ENCODE measurements at places on chromosomes 12 and 14.

GRCh38 chr12:122072031-122072970 is 6.3 kb upstream of the MLXIP start:
- DNase-seq: no peak

DNA sequence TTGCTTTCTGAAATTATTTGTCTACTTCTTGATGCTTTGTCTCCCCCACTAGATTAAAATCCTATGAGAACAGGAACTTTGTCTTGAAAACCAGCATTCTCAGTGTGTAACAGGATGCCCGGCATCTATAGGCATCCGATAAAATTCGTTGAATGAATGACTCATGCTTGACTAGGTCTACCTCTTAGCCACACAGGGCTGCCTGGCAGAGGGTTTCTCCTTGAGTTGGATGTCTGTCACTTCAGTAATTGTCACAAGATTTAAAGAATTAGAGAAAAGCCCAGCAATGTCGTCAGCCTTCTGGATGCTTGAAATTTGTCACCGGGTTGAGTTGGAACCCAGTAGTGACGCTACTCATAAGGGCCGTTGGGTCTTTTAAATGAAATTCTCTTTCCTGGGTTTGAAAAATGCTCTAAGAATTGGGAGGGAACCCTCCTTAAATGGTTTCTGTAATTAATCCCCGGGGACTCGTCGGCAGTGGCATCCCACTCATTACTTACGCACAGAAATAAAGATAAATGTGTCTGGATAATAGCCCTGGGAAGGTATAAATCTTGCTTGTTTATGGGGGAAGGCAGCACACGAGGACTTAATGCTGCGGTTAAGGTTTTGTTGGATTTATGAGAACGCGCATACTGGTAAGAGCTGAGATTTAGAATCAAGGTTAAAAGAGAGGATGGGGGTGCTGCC is 194.1 kb downstream of the AACS start:
- DNase-seq: no peak

DNA sequence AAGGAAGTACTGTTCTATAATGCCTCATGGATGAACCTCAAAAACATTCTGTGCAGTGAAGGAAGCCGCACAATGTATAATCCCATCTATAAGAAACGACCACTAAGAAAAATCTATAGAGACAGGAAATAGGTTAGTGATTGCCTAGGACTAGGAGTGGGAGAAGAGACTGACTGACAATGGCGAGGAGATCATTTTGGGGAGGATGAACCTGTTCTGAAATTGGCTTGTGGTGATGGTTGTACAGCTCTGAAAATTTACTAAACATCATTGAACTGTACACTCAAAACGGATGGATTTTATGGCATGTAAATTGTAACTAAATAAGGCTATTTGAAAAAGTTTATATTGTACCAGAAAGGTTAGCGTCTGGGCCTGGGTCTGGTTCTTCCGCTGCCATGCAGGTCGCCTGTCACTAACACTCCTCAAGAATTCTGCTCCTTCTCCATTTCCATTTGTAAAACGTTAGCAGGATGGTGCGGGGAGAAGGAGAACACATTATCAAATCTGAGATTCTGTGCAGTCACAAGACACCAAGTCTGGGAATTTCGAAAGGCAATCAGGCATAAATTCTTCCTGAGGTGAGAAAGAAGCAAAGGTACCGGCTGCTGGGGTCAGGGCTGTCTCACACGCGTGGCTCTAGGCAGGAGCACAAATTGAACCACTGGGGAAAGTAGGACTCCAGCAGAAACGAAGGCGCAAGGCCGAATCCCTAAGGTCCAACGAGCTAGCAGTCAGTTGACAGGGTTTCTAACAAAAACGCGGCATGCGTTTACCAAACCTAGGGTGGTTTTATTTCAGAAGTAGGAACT is 845 bp upstream of the COCH start:
- no peak for DNase-seq

GRCh38 chr12:67855103-67855502 is 134.1 kb upstream of the IFNG-AS1 start:
- no peak for DNase-seq

GRCh38 chr12:19885093-19885812 is 446.0 kb downstream of the AEBP2 start:
- no peak for DNase-seq

DNA sequence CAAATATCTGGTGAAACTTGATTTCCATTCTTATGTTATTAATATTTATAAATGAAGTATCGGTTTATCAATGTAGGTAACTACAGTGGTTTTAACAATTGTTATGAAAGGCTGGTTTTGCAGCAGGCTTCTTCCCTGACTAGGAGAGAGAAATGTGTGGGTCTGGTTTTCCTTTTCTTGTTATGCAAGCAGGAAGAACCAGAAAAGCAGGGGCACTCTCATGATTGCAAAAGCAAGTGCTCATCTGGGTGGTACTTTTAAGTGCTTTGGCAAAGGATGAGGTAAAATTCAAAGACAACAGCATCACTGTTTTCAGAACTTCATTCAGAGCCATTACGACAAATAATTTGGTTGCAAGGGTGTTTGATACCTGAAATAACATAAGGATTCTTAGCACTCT is 105.6 kb downstream of the PTPRO start:
- DNase-seq: no peak

DNA sequence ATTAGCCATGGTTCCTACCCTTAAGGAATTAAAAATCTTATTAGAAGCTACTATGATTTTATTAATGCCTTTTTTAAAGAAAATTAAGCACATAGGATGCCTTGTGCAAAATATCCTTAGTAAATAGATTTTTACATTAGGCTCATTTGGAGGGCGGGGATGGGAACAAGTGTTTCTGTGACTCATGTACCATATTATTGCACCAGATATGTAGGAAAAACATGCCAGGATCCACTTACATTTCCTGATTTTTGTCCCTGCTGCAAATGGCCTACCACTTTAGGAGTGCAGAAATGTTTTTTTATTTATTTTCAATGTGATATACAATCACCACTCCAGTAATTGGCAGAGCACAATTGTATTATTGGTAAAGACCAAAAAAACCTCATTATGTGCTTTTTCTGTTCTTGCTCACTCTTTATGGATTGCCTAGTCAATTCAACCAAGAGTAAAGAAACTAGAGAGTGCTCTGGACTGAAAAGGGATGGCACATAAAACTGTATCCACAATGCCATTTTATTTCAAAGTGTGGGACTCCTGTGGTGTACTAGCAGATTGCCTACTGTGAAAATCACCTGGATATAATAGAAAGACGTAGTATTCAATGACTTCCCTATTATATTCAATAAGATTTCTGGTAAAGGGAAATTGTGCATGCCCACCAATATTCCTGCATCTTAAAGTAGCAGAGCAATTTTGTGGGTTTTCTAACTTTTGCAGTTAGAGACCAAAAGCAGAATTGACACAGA is 86.9 kb downstream of the ANO6 start:
- DNase-seq: no peak

- no peak for DNase-seq
Observed at GRCh38 chr12:119594772-119595445, 1.3 kb downstream of the TMEM233 start.

DNA sequence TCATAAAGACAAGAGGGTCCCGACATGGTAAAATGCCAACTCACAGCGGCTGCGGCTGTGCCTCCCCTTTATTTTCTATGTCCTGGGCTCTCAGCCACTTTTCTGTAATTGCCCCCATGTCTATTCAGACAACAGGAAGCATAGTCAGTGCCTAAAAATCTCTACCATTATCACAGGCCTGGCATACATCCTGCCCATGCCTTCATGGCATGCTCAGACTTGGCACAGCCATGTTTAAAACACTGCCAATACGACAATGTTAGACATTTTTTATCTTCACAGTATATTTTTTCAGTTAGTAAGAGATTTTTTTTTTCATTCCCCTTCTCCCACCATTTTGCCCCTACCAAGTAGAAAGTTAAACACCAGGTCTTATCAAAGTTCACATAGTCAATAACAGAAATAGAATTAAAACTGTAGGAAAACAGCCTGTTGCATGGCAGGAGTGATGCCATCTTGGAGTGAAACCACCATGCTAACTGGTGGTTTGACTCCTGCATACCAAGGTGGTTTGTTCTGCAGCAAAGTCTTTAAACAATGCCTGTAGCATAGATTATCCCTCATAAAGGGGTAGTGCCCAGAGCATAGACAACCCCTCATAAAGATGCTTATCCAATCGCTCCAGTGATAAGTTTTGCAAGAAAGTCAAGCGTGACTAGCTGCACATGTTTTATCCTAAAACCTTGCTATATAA is 18.9 kb upstream of the CERS5 start:
- no peak for DNase-seq

DNA sequence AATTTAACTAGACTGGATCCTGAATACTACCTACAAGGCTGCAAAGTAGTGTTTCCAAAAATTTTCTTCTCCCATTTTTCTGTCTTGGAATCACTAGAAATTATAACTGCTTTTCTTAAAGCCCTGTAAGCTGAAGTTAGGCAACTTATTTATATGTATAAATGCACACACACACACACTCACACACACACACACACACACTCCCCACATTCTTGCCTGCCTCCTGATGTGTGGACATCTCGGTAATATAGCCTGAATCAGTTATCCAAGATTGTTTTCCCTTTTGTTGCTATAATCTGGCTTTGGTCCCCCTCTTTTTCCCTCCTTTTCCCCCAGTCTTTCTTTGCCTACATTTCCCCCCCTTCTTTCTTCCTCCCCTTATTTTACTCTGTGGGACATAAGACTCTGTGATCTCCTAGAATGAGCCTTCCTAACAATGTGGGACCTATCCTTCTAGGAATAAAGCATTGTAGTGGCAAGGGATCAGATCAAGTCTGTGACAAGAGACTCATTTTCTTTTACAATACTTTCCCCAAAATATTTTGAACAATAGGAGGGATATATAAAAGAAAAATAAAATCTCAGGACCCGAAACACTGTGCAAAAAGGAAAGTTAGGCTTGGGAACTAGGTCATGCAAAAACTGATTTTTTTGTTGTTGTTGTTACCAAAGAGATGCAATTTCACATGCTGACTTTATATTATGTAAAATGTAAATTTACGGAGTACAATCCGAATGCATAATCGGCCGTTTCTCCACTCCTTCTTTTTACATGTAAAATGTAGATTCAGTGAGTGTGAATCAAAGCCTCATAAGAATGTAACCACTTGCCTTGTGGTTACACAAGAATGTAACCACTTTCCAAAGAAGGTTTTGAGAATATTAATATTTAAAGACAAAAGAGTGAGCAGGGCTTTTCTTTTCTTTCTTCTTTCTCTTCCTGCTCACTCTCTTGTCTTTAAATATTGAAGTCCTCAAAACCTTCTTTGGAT is 26.3 kb upstream of the CD69 start:
- DNase-seq: no peak

DNA sequence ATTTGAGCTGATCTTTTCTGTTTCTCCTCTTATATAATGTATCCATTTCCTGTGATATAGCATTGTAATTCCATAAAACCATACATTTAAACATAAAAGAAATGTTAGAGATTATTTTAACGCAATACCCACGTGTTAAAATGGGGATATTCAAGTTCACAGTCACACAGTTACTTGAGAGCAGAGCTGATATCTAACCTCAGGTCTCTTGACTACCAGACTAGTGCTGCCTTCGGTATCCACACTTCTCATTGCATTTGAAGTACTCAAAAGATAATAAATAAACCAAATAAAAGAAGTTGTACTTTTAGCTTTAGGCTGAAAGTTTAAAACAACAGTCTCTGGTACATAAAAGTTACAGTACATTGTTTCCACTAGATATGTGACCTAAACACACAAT is 2.9 kb downstream of the CLECL1 start:
- no peak for DNase-seq

DNA sequence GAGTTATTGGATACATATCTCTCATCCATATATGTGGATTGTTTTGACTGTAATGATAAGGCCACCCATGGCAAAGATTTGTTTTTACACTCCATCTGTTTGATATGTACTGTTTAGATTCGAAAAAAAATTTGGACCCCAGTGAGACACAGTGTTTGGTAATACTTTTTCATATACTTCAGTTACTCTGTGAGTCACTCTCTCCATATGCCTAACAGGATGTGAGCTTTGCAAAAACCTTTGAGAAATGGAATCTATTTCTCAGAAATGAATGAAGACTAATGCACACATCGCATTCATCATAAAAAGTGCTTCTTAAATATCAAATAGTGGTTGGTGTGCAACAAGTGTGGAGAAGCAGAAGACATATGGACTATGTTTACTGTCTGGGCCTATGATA is 781.5 kb downstream of the SLC6A15 start:
- no peak for DNase-seq

GRCh38 chr14:79742142-79742541 is 469.2 kb downstream of the DIO2 start:
- no peak for DNase-seq

DNA sequence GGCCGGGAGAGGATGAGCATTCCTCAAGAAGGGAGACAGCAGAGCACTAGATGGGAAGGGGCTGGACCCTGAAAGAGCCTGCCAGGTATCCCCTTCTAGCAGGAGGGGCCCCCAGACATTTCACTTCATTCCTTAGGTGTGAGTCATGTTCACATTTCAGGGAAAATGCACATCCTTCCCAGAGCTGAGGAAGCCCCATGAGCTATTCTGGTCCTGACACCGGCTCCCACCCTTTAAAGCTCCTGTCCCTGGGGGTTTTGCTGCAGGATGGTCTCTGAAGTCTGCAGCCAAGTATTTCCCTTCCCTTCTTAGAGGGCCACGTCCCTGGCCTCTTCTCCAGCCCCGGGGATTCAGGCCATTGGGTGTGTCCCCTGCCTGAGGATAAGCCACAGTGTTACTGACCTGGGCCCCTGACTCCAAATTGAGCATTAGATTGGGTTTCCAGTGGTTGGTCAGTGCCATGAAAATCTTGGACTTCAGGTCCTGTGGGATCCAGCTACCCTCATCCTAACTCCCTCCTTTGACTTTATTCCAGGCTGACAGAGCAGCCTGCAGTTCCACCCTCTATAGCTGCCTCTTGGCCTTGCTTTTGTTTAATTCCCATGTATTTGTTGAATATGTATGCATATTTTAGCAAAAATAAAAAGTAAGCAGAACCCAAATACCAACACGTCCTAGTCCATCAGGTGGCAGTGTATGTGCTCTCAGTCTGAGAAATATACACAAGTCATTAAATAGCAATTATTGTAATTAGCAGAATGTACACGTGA is 267.1 kb downstream of the CACNA1C start:
- DNase-seq: no peak

DNA sequence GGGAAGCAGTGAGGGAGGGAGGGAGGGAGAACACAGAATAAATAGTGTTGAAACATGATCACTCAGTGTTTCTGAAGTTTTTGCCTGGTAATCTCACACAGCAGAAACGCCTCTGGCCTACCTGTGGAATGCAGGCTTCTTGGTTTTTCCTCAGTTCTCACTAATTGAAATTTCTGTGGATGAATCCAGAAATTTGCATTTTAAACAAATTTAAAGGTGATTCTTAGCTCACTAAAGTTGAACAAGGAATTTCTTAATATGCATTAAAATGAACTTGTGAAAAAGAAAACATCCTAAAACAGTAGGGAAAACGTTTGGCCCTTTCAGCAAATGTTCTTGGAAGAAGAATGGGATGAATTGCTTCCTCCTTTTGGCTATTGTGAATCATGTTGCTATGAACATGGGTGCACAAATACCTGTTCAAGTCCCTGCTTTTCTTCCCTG is 1.4 kb downstream of the RNASE9 start:
- no peak for DNase-seq
